Muscle of back (tissue), 13 donors: ENCODE measurements at places on chromosomes 6 and 20. TPM values are rescaled to one million over a fixed set of nuclear protein-coding genes. Genes with fewer than 3 reads are reported as not detected.

BPIFB4 gene
- not detected for polyA plus RNA-seq

TRIM15 gene
- polyA plus RNA-seq = not detected

TRIM10 gene
- 0.61 TPM for polyA plus RNA-seq

FAM209B gene
- not detected for polyA plus RNA-seq

JAG1 gene
- polyA plus RNA-seq = 39.1 TPM

SSTR4 gene
- polyA plus RNA-seq = not detected

DSP gene
- 3.5 TPM for polyA plus RNA-seq

GINM1 gene
- 47.9 TPM for polyA plus RNA-seq

C6orf15 gene
- polyA plus RNA-seq = not detected

SF3B5 gene
- polyA plus RNA-seq = 96.5 TPM

OR12D3 gene
- polyA plus RNA-seq = not detected

LAMA2 gene
- polyA plus RNA-seq = 164 TPM

EEF1A2 gene
- 758 TPM for polyA plus RNA-seq

PTPRT gene
- 0.70 TPM for polyA plus RNA-seq

PSORS1C2 gene
- polyA plus RNA-seq = 0.27 TPM

TP53INP2 gene
- polyA plus RNA-seq = 11.5 TPM

SCGN gene
- polyA plus RNA-seq = not detected

RBM24 gene
- polyA plus RNA-seq = 343 TPM

DDX39B gene
- polyA plus RNA-seq = 392 TPM

CHRNA4 gene
- 0.85 TPM for polyA plus RNA-seq

TREM2 gene
- 0.47 TPM for polyA plus RNA-seq

MEI4 gene
- 0.05 TPM for polyA plus RNA-seq

SLC13A3 gene
- 3.4 TPM for polyA plus RNA-seq

AURKA gene
- 9.2 TPM for polyA plus RNA-seq

MOG gene
- not detected for polyA plus RNA-seq
